ENCODE measurements at places on chromosomes 7 and 10. TPM values are rescaled to one million over a fixed set of nuclear protein-coding genes. Genes with fewer than 3 reads are reported as not detected.

DNA sequence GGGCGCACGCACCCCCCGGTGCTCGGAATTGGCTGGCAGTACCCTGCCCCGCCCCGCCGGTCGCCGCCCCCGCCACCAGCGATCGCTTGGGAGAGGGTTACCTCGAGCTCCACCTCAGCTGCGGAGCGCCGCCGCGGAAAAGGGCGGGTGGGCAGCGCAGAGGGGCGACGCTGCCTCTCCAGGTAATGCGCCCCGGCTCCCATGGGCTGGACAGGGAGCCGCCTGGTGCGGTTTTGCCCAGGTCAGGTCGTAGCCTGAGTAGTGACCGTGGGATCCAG lies 1.3 kb downstream of the PFKFB3 start:
- DNase-seq = no peak

ARHGEF35 gene
- 17.4 TPM for total RNA-seq

PRSS2 gene
- total RNA-seq = 36.8 TPM

MRPL32 gene
- total RNA-seq = 47.5 TPM

- no peak for DNase-seq
Observed at GRCh38 chr10:37711617-37712488, 145.6 kb downstream of the ZNF248 start.
